ENCODE measurements at places on chromosomes 3 and 15.

GRCh38 chr3:189368384-189368783 is 196.6 kb downstream of the TPRG1 start:
- DNase-seq: no peak

- no peak for DNase-seq
Measured at GRCh38 chr15:55257012-55257670, 32.5 kb downstream of the RAB27A start.

GRCh38 chr3:141379250-141379966 is 11.1 kb downstream of the ZBTB38 start:
- no peak for DNase-seq

DNA sequence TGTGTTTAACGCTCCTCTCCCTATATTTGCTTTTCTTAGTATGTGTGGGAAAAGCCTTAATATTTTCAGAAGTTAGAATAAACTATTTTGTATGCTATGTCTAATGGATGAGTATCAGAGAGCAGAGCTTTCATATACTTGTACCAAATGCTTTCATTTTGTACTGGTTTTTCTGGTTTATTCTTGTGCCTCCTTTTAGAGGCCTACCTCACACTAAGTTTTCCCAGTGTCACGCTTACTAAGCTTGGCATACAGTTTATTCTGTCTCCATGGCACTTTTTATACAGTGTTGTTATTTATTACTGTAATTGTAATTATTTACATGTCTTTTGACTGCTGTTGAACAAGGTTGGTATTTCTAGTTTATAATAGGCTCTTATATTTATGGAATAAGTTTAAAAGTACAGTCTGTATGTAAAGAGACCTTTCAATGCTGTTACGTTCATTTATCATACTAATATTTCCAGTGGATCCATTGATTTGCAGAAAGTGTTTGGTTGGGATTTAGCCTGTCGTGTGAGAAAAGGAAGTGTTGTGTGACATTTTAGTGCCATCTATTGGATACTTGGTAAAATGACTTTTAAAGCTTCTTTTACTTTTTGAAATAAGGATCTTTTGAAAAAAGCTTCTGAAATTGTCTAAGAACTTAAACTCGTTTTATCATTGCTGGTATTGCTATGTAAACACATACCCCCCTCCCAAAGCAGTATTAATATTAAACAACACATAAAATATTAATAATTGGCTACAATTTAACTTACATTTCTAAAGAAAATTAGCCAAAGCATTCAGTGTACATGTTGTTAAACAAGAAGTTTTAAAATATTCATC is 5.2 kb upstream of the EBLN2 start:
- DNase-seq: peak; percentile 80

DNA sequence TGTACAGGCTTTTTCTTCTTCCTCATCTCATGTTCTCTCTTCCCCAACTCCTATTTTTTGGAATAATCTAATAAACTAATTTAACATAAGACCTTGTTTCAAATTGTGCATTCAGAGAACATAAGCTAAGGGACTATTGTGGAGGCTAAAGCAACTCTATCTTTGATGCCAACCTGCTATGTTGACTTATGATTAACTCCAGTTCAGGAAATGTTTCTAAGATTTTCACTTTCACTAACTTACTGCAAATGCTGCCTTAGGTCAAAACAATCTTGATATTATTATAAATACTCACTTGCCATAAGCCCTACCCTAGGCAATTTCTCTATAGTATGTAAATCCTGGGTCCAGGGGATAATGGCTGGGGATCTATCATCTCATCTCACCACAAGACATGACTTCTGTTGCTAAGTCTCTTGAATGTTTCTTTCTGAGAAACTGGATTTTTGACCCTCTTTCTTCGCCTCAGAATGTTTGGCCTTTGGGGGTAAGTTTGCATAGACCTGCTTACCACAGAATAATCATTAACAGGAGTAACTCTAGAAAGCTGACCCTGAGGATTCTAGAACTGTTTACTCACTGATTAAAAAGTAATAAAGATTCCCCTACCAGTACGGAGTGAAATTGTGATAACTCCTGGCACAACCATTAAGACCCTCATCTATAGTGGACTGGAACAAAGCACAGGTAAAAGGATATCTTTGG is 768.1 kb downstream of the GBE1 start:
- no peak for DNase-seq

GRCh38 chr3:83320726-83321125 is 1559.3 kb upstream of the GBE1 start:
- no peak for DNase-seq

GRCh38 chr15:91231703-91232102 is 131.6 kb downstream of the SV2B start:
- DNase-seq: no peak

DNA sequence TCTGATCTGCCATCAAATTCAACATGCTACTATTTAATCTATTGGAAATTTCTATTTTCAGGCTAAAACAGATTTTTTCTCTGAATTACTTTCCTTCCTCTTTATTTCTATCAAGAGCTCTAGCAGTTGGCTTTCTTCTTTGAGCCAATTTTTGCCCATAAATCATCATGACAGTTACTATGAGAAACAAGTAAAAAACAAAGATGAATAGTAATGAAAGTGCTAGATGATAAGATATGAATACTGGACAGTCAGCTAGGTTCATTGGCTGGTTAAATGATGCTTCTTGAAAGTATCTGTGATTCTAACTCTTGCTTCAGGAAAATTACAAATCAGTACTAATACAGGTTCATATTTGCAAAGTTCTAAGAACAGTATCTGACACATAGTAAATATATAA is 38.6 kb upstream of the NANOGP8 start:
- no peak for DNase-seq

DNA sequence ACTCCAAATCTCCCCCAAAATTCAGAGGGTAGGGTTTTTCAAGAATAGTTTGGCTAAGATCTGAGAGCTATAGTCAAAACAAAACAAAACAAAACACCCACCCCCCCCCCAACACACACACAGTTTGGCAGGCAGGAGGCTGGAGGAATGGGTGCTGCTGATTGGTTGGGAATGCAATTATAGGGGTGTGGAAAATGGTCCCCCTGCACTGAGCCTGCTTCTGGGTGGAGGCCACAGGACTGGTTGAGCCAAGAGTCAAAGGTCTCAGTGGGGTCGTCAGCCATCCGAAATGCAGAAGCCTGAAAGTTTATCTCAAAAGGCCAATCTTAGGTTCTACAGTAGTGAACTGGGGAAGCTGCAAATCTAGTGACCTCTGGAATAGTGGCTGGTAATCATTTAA is 2.5 kb upstream of the HACD2 start:
- DNase-seq: no peak

- DNase-seq: no peak
Measured at GRCh38 chr15:24729760-24730159, 54.2 kb downstream of the NPAP1 start.

GRCh38 chr3:145698749-145699148 is 462.2 kb downstream of the PLOD2 start:
- DNase-seq: no peak

- no peak for DNase-seq
Measured at GRCh38 chr3:191362524-191363090, 32.3 kb upstream of the UTS2B start.

DNA sequence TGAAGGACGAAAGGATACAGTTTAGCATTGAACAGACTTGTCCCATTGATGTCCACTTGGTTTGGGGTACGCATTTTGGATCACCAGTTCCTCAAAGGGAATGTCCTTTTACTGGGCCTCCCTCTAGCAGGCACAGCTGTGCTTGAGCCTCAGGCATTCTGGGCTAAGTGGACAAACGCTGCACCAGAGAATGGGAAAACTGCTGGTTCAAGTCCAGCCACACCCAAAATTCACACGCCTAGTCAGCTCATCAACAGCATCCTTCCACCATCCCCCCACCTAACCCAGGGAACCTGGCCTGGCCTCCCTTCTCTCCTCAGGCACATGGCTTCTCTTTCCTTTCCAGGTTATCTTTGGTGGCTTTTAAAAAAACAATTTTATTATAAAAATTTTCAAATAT is 59.1 kb upstream of the ALDH1A3 start:
- no peak for DNase-seq

DNA sequence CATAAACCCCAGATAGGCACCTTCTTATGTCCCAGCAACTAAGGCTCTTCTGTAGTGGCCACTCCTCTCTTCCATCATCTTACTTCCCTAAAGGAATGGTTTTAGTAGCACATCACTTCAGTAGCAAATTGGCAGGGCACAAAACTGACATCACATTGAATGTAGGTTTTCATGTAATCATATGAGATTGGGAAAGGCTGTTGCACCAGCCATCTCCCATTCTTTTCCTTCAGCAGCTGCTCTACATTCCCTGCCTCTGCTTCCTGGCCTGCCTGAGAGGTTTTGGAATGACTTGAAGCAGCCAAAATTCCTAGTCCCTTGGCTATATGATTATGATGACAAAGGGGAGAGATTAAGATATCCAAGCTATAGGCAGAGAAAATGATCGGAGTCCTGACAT is 36.5 kb downstream of the NSUN3 start:
- DNase-seq: no peak

DNA sequence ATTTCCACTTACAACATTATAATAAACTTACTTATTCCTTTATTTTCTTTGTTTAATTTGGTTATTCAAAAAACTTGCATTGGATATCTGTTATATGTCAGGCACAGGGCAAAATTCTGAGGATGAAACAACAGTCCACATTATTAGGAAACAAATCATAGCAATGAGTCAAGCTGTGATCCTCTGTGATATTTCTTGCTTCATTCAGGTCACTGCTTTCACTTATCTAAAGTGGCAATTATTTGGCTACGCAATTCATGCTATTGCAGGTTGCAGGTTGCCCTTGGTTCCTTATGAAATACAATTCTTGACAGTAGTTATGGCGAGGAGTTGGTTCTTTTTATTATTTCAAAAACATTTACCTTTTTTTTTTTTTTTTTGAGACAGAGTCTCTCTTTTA is 66.4 kb upstream of the CNTN6 start:
- no peak for DNase-seq

DNA sequence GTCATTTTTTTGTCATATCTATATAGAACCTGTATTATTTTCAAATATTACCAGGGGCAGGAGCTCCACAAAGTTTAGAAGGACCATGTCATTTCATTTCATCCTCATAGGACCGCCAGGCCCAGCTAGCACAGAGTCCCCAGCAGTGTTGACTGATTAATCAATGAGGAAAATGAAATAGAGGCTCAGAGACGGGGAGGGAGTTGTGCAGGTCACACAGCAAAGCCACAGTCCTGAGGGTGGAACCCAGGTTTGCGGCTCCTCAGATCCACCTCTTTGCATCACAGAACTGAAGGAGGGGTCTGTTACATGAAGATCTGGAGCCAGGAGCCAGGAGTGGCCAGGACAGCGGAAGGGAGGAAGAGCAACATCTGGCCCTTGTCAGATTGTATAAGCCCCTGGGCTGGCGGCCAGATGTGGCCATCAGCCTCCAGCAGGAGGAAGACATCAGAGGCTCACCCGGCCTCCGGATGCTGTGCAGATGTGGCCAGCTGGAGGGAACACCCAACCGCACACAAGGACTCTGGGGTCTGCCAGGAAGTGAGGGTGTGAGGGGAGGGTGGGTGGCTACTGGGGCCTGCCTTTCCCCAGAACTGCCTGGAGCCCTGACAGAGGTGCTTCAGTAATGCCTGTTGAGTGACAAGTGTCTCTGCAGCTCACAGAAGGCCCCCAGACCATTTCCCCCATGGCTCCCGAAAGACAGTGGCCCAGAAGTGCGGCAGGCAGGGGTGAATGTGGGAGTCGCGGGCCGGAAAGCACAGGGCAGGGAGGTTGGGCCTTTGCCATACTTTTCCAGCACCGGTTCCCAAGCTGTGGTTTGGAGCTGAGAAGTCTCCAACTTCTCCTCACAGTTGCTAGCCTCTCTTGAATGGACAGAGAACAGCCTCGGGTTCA is 21.3 kb downstream of the EFCC1 start:
- DNase-seq: no peak

DNA sequence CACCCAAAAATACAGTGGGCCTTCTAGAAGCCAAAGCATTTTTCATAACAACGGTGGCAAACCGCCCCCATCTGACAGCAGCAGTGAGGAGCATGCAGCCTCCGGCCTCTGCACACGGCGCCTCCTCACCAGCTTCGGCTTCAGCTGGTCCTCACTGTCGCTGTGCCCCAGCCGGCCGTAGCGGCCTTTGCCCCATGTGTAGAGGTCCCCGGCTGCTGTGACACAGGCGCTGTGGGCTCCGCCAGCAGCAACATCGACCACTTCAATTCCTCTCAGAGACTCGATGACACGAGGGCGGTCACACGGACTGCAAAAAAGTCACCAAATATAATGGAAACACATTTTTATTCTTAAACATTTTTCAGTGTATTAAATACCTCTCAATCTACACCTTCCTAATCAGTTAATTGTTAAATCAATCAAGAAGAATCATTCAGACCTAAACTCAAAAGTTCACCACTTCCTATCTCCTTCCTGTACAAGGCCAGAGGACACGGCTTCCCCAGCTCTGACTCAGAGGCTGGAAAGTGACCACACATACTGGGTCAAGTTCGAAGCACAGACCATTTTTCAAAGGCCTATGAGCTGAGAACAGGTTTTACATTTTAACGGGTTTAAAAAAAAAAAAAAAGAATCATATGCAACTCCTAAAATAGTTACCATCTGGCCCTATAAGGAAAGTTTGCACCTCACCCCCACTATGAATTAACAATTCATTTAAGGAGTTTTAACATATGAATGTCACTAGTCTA is 33.6 kb upstream of the OCA2 start:
- no peak for DNase-seq

- peak; percentile 96 for DNase-seq
Measured at GRCh38 chr3:194575484-194576210, 57.6 kb downstream of the TMEM44 start.

DNA sequence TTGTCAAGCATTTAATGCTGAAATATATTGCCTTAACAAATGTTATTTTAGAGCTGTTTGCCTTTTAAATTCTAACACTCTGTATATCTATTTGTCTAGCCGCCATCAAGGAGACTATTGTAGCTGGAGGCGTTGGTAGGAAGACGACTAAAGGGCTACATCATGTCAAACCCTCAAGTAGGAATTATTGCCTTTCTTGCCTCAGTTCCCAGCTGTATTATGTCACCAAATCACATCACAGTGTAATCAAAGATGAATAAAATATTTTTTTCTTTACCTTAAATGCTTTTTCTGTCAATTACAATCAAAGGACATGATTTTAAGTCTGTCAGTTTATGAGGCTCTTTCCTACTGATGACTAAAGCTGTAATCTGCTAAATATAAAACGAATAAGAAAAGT is 233.1 kb downstream of the ZIC4 start:
- no peak for DNase-seq

DNA sequence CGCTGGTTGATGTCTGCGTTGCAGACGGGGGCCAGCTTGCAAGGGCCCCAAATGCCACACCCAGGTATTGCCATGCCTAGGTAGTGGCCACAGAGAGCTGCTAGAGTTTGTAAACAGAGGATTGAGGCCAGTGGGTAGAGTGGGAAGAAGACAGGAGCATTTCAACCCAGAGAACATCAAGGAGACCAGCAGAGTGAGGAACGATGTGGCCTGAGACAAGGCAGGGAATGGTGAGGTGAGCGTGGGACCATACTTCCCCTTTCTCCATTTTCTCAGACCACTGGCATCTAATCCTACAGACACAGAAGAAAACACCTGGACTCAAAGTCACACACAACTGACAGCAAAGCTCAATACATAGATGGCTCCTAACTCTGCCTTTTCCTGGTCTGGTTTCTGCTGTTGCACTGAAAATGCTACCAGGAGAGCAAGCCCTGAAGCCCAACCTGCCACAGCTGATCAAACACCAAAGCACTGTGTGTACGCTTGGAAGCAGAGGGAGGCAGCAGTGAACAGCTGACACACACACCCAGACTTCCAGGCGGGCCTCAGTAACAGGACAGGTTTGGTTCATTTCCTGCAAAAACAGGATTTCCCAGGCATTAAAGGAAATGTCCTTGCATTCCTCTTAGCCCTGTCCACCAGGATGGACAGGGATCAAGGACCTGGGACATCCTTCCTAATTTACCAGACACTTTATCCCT is 1.6 kb downstream of the FAM174B start:
- DNase-seq: no peak
